ENCODE measurements at places on chromosomes 2 and 18.

- no peak for DNase-seq
These were observed 35.3 kb downstream of the NCKAP5 start for GRCh38 chr2:133532919-133533318.

GRCh38 chr18:78099979-78100588 lies 850.4 kb downstream of the GALR1 start:
- no peak for DNase-seq

- no peak for DNase-seq
These were observed 226.2 kb downstream of the GALNT13 start for GRCh38 chr2:154097833-154098398.

DNA sequence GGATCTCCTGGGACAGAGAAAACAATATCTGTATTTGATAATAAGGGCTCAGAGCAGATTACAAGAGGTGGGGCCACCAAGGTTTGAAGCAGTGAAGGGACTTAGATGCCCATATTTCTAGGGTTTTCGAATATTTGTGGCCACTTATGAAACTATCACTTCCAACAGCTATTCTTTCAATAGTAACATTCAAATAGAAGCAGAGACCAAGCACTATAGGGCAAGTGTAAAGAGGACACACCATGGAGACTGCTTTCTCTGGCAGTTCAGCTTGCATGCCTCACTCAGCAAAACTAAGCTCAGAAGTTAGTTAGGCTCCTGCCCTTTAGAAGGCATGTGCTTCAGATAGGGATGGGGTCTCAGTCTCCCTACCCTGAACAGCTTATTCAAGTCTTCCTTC lies 10.3 kb downstream of the PSTPIP2 start:
- DNase-seq: no peak

GRCh38 chr18:48673853-48674721 lies 135.3 kb downstream of the CTIF start:
- peak; percentile 29 for DNase-seq
